SW 1271 (cell line): ENCODE measurements at places on chromosomes 2 and 18.

GRCh38 chr2:181586569-181587081, 70.3 kb downstream of the CERKL start:
- DNase-seq = no peak

DNA sequence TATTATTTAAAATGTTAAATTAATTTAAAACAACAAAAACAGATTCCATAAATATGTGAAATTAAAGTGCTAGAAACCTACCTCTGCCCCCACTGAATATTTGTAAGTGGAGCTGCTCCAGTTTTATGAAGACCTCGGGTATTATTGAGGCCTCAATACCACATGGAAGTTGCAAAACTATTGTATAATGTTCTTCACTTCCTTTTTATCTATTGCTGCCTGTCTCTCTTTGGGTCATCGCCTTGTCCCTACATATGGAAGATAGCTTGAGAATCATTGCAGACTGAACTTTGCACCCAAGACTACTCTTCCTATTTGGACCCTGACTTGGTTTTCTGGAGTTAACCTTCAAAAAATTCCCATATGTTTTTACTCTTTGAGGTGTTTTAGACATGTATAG, 212.1 kb upstream of the NETO1 start:
- no peak for DNase-seq

DNA sequence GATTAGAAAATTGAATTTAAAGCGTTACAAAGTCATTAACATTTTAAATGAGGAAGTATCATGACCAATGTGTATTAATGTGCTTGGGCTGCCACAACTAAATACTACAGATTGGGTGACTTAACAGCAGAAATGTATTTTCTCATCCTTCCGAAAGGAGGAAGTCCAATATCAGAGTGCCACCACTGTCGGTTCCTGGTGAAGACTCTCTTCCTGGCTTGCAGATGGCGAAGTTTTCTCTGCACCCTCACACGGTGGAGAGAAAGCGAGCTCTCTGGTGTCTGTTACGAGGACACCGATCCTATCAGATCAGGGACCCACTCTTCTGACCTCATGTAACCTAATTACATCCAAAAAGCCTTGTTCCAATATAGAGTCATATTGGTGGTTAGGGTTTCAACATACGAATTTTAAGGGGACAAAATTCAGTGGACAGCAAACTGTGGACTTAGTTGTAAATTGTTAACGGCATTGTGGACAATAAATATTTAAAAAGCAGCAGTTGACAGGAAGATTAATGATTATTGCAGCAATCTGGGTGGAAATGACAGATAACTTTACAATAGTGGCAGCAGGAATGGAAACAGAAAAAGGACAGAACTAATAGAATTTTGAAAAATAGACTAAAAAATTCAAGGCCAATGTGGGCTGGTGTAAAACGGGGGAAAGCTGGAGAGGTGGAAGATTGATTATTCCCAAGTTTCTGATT, 35.1 kb upstream of the CYRIA start:
- no peak for DNase-seq

DNA sequence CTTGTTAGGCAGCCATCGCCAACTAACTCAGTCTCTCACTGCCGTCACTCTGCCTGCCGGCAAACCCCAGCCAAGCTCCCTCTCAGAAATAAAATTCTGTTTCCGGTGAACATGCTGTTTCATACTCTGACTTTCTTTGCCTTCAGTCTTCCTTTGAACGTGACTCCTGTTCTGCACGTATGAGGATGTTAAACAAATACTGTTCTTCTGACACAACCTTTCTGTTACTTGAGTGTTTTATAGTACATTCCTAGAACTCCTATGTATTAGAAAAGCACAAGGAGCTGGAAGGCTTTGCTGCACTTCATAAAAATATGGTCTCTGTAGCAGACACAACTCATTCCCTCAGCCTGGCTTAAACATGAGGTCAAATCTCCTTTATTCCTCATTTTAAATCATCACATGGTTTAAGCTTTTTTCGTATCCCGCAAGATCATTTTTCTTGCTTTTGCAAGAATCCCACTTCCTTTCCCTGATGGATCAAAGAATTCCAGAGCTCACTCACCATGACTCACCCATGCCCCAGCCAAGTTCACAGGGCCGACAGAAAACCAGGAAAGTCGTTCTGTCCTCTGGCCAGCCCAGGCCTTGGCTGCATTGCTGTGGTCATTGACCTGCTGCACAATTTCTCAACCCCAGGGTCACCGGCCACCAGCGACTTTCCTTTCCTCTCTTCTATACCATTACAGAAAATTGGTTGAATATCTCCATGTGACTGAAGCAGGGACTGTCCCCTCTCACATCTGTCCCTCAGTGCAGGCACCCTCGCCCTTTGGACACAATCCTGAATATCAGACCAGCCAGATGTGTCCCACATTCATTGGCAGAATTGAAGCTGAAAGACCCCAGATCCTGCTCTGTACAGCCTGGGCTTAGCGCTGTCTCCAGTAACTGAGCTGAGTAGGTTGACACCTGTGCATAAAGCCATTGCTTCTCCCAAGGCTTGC, 183.1 kb upstream of the ARL4C start:
- peak; percentile 86 for DNase-seq

DNA sequence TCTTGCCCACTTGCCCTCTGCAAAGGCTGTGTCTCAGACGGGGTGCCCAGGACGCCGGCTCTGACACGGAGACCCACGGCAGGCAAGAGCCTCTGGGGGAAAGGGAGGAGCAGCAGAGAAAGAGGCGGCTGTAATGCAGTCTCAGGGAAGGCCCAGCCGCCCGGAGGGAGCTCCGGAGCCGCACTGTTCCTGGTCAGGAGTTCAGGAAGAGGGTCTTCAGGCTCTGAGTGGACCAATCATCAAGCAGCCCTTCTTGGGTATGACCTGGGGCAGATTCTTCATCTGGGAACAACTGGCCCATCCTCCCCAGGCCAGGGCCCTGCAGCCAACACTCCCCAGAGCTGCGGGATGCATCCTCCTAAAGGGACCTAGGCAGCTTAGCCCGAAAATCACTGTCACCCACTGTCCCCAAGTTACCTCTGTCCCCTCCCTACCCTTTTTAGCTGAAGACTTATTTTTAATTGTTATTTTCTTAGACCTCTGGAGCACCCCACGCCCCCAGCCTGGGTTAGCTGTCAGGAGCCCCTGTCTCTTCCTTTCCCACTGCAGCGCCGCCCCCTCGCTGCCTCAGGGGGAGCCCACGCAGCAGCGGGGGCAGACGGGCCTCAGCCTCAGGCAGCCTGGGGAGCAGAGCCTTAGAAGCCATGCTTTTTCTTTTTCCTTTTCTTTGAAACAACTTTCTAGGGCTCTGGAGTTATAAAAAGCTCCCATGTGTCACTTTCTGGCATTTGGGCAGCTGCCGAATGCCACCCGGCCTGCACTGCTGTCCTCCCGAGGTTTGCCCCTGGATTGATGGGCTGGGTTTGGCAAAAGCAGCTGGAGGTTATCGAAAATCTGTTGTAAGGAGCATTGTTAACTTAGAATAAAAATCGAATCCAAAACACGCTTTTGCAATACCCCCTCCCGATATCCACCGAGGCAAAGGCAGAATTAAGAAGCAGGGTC, 644 bp upstream of the NEU2 start:
- no peak for DNase-seq

DNA sequence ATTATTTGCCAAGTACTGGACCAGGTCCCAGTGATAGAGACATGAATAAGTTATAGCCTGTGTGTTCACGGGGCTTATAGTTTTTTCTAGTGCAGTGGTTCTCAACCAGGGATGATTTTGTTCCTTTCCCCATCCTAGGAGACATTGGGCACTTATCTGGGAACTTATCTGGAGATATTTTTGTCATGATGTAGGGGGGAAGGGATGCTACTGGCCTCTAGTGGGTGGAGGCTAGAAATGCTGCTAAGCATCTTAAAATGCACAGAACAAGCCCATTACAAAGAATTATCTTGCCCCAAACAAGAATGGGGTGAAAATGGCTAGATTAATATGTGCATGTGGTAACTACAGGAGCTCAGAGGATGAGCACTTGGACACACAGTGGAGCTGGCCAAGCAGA, 75.2 kb downstream of the KLHL29 start:
- peak; percentile 33 for DNase-seq

- no peak for DNase-seq
These were observed 138.7 kb downstream of the PRKCE start for GRCh38 chr2:45789961-45790723.

DNA sequence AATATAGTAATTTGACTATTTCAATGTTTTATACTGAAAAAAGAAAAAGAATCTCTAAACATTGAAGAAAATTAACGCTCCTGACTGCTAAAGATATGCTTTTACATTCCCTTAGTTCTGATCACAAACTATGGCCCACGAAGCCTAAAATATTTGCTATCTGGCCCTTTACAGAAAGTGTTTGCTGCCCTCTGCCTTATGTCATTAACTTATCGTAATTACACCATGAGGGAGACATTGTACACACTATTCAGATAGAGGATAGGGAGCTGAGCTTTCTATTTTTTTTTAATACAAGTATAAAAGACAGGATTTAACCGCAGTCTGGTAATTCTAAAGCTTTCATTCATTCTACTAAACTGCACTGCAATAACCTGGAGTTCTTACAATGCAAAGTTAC, 393.1 kb upstream of the DCC start:
- no peak for DNase-seq

- DNase-seq = no peak
These were observed 115.4 kb downstream of the CCDC141 start for GRCh38 chr2:178934571-178934970.

GRCh38 chr2:209942426-209942825, 60.0 kb upstream of the RPE start:
- DNase-seq = no peak

- no peak for DNase-seq
These were observed 101.8 kb downstream of the TRIB2 start for GRCh38 chr2:12818416-12819102.

GRCh38 chr2:241729868-241730267, 4.6 kb upstream of the D2HGDH start:
- DNase-seq = no peak

DNA sequence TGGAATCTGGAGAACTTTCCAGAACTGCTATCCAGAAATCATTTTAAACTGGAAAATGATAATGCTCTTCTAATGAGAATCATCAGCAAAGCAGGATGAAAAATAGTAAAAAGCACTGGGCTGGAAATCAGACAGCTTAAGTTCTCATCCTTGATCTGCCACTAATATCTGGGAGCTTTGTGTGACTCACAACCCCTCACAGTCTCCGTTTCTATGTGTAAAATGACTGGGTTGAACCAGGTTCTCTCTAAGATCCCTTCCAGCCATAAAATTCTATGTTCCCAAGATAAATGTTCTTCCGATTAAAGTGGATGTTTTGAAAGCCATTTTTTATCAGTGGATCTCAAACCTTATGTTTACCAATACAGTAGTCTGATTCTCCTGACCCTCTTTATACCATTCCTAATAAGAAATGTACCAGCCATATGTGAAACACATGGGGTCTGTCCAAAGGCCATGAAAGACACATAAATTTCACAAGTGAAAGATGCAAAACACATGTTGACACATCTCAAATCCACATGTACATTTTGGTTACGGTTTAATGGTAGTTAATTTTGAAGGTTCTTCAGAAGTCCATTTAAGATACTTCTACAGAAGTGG, 188.8 kb downstream of the EN1 start:
- no peak for DNase-seq

DNA sequence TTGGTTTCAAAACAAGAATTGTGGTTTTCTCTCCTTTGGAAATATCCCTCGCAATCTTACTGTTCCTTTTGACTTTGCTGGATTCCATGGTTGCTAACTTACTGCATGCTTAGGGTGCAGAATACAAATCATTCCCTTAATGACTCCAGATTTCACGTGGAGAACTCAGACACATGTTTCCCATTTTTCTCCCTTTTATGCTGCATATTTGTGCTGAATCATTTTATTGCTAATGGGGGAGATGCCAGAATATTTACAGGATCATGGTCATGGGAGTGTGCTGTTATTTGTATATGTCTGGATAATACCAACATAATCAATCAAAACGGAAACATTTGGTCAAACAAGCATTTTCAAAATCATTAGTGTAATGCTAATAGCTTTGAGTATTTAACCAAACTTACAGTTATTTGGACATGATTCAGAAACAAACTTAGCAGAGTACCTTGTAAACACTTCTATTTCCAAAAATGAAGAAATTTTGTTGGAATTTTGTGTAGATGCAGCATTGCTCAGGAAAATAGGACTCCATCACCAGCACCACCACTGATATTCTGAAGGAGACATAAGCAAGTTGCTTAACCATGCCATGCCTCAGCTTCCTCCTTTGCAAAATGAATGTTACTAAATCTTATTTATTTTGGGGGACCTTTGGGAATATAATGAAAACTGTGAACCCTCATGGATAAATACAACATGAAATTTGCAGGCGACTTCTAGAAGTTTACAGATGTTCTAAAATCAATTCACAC, 122.5 kb upstream of the RND3 start:
- no peak for DNase-seq

DNA sequence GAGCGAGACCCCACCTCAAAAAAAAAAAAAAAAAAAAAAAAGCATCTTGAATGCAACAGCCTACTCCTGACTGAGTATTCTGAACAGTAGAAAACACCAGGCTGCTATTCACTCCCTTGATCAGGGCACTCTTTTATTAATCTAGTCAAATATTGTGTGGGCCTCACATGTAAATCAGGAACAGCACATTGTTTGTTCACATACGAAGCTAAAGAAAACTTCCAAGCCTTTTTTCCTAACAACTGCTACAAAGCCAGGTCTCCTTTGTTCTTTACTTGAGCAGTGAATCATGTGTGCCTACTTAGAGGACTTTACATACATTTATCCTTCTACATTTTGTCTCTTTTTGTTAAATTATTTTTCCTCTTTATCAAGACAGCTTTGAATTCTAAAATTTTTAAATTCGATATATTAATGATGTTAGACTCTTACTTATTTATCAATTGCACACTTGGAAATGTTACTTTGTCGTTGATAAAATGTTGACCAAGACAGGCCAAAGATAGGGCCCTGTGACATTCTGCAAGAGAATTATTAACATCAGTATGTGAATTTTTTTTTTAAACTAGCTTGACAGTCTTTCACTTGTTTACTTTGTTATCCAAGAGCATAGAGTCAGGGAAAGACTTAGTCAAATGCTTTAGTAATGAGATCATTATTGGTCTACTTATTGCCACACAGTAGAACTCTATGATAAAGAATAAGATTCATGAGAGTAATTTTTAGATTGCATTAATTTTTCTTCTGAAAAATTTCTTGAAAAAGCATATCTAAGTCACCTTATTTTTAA, 13.2 kb downstream of the SPATS2L start:
- peak; percentile 24 for DNase-seq

DNA sequence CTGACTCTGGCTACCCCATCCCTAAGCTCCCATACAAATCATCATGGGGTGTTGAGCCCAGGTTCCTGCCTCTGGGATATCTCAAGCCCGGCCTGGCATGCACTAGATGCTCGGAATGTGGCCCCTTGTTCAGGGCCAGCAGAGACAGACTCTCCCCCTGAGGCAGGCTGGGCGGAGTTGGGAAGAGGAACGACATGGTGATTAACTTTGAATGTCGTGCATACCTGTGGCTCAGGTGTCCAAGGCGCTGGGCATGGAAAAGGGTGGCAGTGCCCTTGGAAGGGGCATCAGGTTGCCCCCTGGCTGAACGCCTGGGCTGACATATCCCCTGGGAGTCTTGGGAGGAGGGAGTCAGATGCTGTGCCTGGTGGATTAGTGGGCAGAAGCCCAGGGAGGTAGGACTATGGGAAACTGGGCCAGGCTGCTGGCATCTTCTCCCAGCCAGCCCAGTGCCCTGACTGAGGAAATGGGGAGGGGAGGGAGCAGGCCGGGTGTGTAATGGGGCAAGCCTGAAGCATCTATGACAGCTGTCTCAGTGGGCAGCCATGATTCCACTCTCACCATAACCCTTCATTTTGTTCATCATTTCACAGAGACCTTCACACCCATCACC, 57.8 kb upstream of the OTOF start:
- no peak for DNase-seq

- no peak for DNase-seq
These were observed 694.5 kb downstream of the TDRD15 start for GRCh38 chr2:21818212-21818795.
